NCI-H2029 (cell line): ENCODE measurements at places on chromosomes 6 and 20.

- DNase-seq: no peak
Observed at GRCh38 chr6:134537146-134537555, 219.2 kb upstream of the SGK1 start.

- DNase-seq: no peak
Observed at GRCh38 chr20:50583442-50584150, 73.4 kb downstream of the PTPN1 start.

GRCh38 chr20:39142407-39143096, 180.4 kb downstream of the DHX35 start:
- no peak for DNase-seq

DNA sequence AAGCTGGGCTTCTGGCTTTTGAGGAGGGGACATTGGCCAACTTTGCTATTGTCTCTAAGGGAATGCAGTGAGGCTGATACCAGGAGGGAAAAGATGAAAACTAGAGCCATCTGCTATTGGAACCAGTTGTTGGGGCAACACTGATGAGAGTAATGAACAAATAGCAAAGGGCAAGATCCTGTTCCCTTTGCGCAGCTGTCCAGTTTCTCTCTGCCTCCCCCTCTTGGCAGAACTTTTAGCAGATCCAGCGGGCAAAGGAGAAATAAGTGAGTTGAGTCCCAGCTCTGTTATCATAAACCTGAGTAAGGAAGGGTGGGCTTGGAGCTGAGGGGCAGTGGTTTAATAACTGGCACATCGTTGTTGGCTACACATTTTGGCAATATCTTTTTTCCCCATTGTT, 126.8 kb downstream of the AKAP7 start:
- DNase-seq: no peak

GRCh38 chr6:166705069-166705468, 78.0 kb upstream of the RPS6KA2 start:
- no peak for DNase-seq

GRCh38 chr20:58076405-58076804, 152.0 kb downstream of the ANKRD60 start:
- DNase-seq: no peak

DNA sequence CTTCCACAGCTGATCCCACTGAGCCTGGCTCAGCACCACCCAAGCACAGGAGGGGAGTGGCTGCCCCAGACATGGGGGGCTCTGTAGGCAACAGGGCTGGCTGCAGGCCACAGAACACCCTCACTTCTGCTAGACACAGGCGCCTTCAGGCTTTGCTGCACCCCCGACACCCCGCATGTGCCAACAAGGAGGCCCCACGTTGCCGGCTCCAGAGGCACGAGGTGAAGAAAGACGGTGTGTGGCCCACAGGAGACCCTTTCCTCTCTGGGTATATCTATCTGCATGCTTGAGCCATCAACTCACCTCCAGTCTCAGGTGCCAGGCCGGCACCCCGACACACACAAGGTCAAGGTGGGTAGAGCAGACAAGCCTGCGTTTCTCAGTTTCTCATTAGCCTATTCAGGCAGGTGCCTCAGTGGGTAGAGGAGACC, 158.3 kb downstream of the DLL1 start:
- DNase-seq: no peak

- DNase-seq: no peak
Observed at GRCh38 chr20:37729909-37730308, 36.1 kb downstream of the CTNNBL1 start.

DNA sequence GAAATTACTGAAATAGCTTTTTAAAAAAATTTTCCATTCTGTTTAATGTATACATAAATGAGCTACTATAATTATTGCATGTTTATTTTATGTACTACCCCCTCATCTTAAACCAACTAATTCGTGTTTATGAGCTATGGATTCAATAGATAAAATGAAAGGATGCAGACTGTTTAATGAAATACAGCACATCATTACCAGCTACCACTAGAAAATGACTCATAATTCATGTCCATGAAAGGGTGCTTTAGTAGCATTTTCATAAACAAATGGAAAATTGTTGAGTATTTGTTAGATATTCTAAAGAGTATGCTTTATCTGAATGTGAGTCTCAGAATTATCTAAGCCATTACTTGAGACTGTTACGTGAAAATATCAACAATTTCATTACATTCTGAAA, 1590.1 kb downstream of the HACE1 start:
- no peak for DNase-seq

DNA sequence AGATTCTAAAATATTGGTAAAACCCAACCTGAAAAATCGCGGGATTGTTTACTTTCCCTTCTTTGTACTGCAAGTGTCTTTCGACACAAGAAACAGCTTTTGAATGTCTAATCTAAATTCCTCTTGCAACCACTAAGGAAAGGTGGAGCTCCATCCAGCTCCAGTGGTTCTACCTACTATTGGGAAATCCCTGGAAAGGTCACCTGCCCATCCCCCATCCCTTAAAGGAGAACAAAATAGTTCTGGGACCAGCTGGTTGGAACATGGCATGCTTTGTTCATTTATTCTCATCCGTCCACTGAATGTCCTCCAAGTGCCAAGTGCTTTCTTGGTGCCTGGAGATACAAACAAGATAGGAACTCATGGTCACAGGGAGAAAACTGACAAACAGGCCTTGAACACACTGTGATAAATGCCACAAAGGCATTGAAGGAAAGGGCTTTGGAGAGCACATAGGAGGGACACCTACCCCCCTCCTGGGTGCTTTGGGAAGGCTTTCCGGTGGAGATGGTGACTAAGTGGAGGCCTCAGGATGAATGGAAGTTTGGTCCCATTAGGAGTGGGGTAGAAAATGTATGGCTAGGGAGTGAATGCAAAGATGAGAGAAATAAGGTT, 2.3 kb upstream of the CITED2 start:
- no peak for DNase-seq

GRCh38 chr20:46400253-46400652, 6.2 kb downstream of the ELMO2 start:
- no peak for DNase-seq

- no peak for DNase-seq
Observed at GRCh38 chr6:168469521-168469920, 28.5 kb downstream of the SMOC2 start.
